ENCODE measurements at places on chromosomes 1 and 21. TPM values are rescaled to one million over a fixed set of nuclear protein-coding genes. Genes with fewer than 3 reads are reported as not detected.

- DNase-seq, result peak; percentile 10
Measured at GRCh38 chr1:33583567-33583966, 111.1 kb downstream of the ZSCAN20 start.

The PRAMEF26 gene
- total RNA-seq, result not detected

- DNase-seq, result no peak
Measured at GRCh38 chr1:171277534-171277933, 29.2 kb downstream of the FMO1 start.

DNA sequence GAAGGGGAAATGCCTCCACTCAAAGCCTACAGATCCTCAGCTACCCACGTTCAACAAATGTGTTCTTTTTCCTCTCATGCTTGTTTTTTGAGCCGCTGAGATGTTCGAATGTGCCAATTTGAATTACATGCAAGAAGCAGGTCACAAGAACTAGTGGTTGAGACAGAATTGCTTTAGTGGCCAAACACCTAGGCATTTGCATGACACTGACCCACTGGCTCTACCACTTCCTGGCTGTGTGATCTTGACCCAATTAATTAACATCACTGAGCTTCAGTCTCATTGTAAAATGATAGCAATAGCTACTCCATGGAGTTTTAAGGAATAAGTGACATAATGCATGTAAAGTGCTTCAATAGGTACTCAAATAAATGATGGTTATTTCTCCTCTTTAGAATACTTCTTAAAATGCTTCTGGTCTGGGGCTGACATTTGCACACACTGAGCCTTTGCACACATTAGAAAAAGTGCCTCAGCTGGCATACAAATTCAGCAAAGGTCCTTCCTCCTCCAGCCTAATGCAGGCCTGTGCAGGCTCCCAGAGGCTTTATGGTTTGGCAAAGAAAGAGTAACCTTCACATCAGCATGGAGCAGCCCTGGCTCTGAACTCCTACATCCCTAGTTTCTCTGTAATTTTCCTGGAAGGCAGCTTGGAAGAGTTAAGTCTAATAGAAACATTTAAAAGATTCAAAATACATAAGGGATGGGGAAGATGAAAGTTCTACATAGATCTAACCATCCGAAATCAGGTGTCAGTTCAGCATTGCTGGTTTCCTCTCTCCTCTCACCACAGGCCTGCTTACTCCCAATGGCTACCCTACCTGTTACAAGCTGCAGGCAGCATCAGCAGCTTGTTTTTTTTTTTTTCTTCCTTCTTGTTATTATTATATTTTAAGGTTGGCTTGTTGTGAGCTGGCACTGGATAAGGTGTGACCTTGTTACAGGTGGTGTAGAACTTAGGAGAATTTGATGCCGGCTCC, 107.4 kb downstream of the TBX19 start:
- DNase-seq, result peak; percentile 5

The LPAR3 gene
- not detected for total RNA-seq

DNA sequence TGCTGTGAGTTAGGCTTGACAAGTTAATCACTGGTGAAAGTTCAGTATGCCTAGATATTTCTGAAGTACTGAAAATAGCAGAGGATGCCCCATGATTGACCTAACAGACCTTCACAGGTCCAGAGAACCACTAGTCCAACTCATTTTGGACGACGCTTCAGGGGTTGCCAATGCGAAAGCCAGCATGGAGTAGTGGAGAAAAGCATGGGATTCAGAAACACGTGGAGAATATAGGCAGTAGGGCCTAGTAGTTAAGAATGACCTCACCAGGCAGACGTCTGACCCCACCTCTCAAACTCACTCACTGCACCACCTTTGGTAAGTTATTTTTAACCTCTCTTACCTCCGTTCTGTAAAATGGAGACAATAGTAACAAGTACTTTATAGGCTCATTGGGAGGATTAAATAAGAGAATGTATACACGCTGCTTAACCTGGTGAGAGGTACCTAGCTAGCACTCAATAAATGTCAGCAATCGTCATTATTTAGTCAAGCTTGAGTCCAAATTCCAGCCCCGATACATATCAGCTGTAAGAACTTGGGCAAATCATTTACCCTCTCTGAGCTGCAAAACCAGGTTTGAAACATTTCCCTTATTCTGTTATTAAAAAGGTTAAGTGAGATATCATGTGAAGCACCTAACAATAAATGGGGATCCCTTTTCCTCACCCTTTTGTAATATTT, 13.2 kb downstream of the PLPP3 start:
- no peak for DNase-seq

- no peak for DNase-seq
Measured at GRCh38 chr1:172753964-172754363, 95.1 kb downstream of the FASLG start.

DNA sequence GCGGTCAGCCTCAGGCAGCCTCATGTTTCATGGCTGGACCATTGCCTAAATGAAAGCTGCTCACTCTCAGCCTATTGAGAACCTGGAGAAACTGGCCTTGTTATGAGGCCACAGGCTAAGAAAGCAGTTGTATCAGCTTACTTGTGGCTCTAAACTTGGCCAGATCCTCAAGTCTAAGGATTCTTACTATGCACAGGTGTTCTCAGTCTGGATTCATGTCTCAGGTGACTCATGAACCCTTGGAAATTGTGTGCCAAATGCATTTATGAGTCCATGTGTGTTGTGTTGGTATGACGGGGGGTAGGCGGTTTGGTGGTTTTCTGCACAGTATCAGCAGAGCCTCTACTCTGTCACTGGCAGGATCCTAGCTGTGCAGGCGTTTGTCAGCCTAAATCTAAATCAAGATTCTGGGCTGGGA, 90.4 kb downstream of the ROR1 start:
- no peak for DNase-seq

GRCh38 chr1:179984942-179985341, 30.3 kb downstream of the CEP350 start:
- DNase-seq, result no peak

DNA sequence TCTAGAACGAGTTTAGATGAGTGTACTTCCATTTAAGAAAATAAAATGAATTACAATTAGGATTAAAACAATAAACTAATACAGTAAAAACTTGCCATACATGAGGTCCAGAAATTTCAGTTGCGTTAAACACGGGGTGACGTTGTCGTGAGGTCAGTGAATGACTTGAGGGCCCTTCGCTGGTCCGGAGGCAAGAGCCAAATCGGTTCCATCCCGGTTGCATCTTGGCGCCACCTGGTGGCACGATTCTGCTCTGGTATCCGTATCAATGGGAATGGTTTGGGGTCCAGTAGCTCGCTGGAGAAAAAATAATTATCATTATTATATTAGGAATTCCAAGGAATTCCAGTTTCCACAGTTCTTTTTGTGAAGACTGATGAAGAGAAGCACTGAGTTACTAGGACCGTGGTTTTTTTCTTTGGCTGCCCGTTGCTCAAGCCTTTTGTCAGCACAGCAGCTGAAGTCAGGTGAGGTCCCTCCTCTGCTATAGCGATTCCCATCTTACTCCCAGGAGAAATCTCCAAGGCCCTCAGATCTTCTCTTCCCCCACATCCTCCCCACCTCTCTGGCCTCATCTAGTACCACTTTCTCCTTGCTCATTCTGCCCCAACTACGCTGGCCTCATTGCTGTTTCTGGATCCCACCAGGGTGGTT, 161.4 kb downstream of the SLC35F3 start:
- peak; percentile 88 for DNase-seq

GRCh38 chr1:160522622-160523345, at the start of gene SLAMF6:
SLAMF6 (minus strand) TSS chr1:160523255; CDS start chr1:160523192, 63 bp downstream.
- no peak for DNase-seq

The LYPLAL1 gene
- total RNA-seq, result 16.9 TPM

GRCh38 chr1:89931964-89932363, 62.9 kb upstream of the ZNF326 start:
- DNase-seq, result no peak

GRCh38 chr1:177023726-177024125, 140.8 kb downstream of the ASTN1 start:
- DNase-seq, result no peak

The SV2A gene
- 16.7 TPM for total RNA-seq

The AXDND1 gene
- 0.39 TPM for total RNA-seq

GRCh38 chr1:221782477-221782876, 40.6 kb upstream of the DUSP10 start:
- DNase-seq, result no peak

DNA sequence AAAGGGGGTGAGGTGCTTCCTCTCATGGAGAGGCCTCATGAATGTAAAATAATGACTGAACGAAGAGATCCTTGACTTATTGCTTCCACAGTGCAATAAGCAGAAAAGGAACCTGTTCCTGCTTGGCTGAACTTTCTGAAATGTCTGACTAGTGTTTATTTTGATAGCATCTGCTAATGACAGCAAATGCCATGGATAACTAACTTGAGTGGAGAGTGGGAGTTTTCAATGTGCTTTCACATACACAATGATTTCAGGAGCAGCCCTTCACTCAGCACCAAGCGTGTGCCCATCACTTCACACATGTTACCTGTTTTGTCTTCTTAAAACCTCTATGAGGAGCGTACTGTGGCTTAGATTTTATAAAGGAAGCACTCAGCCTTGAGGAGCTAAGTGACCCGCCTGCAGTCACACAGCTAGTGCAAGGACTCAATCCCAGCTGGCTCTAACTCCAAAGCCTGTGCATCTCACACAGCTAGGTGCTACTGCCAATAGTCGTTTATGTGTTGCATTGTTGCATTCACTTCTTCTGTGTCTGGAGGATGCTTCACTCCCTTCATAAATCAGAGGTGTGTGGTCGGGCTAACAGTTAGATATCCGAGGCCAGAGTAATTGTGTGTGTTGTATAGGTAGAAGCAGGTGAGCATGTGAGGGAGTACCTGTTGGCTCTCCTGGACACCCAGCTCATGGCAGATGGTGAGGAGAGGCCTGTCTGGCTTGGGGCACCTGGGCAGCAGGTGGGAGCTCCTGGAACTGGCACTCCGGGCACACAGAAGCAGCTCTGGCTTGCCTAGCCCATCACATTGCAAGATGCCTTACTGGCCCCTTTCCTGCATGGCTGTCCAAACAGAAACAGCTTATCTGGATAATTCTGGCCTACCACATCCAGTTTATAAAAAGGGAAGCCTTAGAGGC, 12.8 kb downstream of the CASQ2 start:
- DNase-seq, result peak; percentile 59

The CD5L gene
- not detected for total RNA-seq

DNA sequence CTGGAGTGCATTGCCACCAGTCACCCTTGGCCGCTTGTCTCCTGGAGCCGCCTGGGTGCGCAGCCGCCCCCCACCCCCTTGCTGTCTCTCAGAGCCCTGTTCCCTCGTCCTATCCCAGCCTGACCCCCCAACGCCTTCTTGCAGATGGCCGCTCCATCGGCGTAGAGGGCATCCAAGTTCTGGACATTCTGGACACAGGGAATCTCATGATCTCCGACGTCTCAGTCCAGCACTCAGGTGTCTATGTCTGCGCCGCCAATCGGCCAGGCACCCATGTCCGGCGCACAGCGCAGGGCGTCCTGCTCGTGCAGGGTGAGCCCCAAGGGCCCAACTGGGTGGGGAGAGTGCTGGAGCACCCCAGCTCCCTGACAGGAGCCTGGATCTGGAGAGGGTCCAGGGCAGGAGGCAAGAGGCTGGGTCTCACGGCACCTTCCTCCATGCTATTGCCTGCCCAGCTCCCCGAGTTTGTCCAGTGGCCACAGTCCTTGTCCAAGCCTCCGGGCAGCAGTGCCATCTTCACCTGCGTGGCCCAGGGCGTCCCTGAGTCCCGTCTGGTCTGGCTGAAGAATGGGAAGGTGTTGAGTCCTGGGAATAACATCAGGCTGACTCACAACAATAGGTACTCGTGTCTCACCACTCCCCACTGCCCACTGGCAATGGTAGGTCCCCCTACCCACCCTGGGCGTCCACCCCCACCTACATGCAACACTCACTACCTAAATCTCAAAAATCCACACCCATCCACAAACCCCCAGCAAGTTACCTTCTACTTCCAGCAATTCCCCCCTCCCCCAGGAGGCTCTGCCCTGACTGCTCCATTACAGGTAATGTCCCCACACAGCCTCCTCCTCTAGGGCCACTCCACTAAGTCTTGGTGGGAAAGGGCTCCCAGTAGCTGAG, 24.6 kb downstream of the SLC27A3 start:
- DNase-seq, result no peak

The ADGRL2 gene
- total RNA-seq, result 76.3 TPM

The MROH7 gene
- not detected for total RNA-seq

The KIAA1614 gene
- total RNA-seq, result 8.4 TPM

DNA sequence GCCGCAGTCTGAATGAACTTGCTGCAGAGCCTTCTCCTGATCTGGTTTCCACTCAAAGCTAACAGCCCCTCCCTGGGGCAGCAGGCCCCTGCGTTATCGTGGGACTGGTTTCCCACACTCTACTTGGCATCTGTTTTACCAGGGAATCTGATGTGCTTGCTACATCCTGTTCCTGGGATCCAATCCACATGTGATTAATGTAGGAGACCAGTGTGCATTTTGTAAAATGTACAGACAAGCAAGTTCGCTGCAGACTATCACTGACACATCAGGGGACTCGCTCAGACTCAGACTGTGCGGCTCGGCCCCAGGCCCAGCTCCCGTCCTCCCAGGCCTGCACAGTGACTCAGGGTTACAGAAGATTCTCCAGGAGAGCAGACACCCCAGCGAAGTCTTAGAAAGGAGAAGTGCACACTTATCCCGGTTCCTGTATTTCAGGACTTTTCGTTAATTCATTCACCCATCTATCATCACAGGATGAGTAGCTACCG, 340.1 kb downstream of the MATN1 start:
- peak; percentile 73 for DNase-seq

GRCh38 chr1:62790716-62791115, 6.8 kb downstream of the ATG4C start:
- no peak for DNase-seq

DNA sequence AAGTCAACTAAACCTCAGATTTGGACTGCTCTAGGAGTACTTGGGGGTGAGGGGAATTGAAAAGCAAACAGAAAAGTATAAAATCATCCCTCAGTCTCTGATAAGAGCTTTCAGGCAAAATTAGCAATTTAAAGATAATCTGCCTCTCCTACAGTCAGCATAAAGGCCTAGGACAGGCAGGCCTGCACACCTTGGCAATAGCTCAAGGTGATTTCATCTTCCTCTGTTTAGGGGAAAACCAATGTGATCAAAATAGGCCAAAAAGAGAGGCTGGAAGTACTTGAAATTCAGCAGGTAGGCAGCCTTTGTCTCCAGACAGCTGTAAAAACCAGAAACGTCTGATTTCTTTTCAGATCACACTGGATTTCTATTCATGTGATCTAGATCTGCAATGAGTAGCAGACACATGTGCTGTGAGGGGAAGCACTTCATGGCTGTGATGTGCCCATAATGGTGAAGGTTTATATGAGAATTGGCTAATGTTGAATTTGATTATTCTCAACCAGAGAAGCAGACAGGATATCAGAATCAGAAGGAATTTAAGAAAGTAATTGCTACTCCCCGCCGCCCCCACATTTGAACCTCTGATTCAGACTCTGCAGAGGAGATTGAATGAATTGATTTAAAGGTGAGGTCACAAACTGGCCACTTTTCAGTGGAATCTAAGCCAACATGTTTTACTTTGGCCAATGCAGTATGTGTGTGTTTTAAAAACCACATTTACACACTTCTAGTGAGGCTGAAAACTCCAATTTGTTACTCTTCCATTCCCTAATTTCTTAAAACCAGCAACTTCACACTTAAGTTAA, 45.8 kb upstream of the DNASE2B start:
- DNase-seq, result no peak
